Anterior cingulate cortex (tissue), 58 donors: ENCODE measurements at places on chromosomes 12 and 14.

DNA sequence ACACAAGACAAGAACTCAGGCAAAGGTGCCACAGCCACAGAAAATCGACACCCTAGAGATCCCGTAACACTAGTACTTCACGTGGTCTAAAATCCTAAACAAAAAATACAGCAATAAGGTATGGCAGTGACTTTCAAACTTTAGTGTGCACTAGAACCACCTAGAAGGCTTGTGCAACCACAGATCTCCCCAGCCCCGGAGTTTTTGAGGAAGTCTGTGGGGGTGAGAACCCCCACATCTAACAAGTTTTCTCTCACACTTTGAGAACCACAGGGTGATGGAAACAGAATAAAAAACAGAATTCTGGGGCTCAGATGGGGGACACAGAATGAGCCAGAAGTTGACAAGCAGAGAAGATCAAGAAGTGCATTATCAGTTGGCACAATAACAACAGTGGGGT lies 254.0 kb downstream of the ANO6 start:
- no peak for DNase-seq

DNA sequence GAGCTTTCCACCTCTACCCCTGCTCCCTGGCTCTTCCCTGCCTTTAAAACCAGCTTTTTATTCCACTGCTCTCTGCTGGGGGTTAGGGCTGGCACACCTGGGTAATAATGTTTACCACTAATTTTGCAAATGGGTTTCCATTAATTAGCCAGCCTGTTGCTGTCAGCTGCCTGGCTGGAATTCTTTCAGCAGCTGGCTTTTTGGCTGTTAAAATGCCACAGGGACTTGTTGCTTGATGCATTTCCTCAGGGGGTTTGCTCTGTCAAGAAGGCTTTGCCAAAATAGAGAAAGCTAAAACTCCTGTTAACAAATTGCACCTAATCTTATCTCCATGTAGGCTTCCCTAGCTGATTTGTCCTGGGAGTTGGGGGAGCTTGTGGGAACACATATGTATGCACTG lies 51.8 kb upstream of the PSMC1 start:
- DNase-seq: no peak

GRCh38 chr12:12207746-12208145 lies 59.1 kb downstream of the LRP6 start:
- DNase-seq: no peak

GRCh38 chr12:29004936-29005304 lies 144.2 kb upstream of the FAR2 start:
- no peak for DNase-seq

DNA sequence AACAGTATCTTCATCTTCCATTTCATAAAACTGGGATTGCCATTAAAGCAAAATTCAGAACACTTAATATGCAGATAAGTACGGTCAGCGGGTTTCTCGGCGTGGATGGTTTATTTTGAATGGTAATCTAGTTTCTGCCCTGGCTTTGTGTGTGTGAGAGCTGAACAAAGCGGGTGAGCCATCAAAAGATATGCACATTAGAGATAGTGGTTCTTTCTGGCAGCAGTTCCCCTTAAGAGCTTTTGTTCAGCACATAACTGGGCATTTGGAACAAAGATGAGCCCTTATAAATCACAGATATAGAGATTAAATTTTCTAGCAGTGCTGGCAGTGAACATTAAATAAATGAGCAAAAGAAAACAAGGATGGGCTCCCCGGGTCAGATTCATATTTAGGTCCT lies 207.5 kb downstream of the CALM1 start:
- no peak for DNase-seq

DNA sequence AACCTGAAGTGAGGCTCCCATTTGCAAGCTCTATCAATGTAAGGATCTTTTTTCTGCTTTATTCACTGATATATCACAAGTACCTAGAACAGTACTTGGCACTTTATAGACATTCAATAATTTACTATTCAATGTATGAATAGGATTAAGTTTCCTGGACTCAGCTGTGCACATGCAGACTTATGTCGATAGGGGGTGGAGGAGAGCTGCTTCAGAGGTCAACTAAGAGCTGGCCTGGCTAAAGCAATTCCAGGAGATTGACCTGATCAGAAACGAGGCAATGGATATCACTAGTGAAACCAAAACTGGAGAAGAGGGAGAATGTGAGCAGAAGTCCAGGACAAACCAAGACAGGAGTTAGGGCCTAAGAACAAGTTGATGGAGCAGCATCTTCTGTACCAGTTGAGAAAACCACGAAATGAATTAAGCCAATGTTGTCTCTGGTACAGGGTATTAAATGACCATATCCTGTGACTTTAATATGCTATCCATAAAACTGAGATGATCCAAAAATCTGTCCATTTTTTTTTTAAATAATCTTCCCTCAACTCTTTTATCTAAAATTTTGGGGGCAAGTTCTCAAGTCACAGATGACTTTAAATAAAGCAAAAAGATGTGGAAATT lies 169.2 kb downstream of the PIK3C2G start:
- no peak for DNase-seq

- no peak for DNase-seq
These were observed 38.9 kb downstream of the KCNC2 start for GRCh38 chr12:75170640-75171185.

DNA sequence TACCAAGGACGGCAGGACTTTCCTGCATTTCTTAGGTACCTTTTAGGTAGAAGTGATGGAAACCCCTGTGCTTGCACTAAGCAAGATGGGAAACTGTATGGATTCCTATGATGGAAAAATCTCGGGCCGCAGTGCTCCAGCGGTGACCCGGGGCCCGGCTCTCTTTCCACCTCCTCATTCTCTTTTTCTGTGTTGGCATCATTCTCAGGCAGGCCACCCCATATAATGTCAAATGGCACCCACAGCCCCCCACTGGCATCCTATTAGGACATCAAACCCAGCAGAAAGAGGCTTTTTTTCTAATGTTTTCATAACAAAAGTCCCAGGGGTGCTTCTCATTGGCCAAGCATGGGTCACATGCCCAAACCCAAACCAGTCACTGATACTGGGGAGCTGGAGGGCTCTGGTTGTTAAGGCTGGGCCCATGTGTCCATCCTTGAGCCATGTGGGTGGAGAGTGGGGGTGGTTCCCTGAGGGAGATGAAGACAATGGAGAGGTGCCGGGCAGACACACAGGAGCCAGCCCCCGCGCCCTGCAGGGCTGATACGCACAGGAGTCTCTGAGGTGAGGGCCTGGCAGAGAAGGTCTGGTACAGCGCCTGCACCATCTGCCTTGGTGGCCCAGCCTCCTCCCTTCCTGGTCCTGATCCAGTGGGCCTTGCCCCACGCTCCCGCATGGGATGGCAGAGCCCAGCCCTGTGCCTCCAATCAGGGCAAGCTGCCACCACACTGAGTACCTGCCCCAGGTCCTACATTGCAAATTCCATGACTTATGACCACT lies 142.1 kb downstream of the CALM1 start:
- DNase-seq: no peak

- DNase-seq: no peak
These were observed 10.6 kb downstream of the SRP54 start for GRCh38 chr14:34993426-34993825.
